ENCODE measurements at places on chromosomes 12 and 14.

GRCh38 chr12:93808169-93808899, 131.2 kb downstream of the CRADD start:
- DNase-seq, result no peak

- DNase-seq, result no peak
These were observed 46.3 kb upstream of the IGF1 start for GRCh38 chr12:102526656-102527055.

DNA sequence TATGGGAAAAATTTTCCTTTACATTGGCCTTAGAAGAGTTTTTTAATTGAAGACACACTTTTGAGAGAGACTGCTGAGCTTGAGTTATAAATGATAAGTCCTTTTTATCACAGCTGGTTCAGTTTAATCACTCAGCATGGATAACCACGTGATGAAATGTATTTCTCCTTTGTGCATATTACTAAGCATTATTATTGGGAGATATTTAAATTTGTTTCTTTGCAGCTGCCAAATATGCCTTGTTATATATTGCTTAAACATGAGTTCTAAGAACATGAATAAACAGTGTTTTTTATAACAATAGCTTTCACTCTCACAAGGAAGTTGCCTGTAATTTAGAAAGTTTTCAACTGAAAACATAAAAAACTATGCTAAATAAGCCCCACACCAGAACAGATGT, 293.5 kb upstream of the LRFN5 start:
- DNase-seq, result no peak

GRCh38 chr12:124938587-124938986, 24.1 kb upstream of the UBC start:
- no peak for DNase-seq

- DNase-seq, result no peak
These were observed 185.8 kb downstream of the DUSP6 start for GRCh38 chr12:89166525-89166934.

GRCh38 chr14:58243790-58244555, 670 bp upstream of the PSMA3 start:
- DNase-seq, result no peak

DNA sequence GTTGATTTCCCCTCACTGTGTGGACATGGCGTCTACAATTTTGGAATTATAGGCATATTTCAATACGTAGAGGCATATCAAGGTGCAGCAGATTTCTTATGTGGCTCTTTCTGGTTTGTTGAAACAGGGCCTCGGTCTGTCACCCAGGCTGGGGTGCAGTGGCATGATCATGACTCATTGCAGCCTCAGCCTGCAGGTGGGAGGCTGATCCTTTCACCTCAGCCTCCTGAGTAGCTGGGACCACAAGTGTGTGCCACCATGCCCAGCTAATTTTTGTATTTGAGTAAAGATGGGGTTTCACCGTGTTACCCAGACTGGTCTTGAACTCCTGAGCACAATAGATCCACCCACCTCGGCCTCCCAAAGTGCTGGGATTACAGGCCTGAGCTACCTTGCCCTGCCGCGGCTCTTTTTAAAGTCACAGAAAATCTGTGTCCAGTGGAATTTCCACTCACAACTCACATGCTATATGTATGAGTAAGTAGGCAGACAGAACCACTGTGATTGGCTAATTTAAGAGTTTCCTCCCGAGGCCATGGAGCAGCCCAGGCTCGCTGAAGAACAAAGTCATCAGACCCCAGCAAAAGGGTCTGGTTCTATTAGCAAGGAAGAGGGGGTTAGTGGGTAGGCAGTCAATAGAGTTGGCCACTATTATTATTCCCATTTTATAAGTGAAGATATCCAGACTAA, 9.1 kb downstream of the GNG2 start:
- no peak for DNase-seq

- no peak for DNase-seq
These were observed 86.9 kb upstream of the TTC7B start for GRCh38 chr14:90903101-90903500.

DNA sequence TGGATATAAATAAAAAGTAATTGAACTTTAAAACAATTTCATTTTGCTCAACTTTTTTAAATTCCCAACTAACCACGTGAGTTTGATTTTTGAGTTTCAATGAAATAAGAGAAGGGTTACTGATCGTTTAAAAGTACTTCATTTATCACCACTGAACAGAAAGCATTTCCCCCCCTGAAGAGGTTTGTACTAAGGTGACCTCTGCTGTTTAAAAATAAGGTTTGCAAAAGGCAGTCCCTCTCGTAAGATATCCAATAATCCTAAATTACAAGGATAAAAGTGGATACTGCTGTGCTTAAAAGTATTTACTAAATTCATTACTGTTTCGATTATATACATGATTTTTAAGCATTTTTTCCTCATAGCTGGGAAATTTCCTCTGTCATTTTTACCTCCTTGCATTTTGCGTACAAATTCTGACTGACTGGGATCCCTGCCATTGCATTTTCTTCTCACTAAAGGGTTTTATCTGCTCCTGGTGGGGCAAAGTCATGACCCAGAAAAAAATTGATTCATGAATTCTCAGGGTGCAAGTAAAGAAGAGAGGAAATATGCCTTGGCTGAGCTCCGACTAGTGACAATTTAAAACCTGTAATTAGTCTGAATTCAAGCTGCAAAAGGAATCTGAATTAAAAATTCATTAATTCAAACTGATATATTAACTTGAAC, 463.8 kb downstream of the PRKD1 start:
- no peak for DNase-seq

GRCh38 chr12:46887870-46888269, 62.1 kb upstream of the SLC38A4 start:
- no peak for DNase-seq

GRCh38 chr14:105080161-105080560, 14.9 kb upstream of the GPR132 start:
- no peak for DNase-seq

- DNase-seq, result no peak
These were observed 42.0 kb downstream of the GPHB5 start for GRCh38 chr14:63276492-63277342.

DNA sequence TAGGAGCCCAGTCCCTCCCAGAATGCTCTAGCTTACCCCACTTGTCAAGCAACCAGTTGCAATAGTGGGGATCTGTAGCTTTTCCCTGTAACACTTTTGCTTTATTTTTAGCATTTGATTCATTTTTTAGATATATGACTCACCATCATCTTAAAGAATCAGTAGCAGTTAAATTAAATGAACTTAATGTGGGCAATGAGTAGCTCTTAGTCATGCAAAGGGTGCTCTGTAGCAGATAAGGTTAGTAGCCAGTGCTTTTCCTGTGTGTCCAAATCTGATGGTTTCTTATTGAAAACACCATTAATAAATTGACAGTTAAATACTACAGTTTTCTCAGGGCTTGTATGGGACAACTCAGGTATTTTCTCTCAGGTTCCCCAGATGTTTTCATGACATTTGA, 311.8 kb downstream of the RERGL start:
- no peak for DNase-seq

DNA sequence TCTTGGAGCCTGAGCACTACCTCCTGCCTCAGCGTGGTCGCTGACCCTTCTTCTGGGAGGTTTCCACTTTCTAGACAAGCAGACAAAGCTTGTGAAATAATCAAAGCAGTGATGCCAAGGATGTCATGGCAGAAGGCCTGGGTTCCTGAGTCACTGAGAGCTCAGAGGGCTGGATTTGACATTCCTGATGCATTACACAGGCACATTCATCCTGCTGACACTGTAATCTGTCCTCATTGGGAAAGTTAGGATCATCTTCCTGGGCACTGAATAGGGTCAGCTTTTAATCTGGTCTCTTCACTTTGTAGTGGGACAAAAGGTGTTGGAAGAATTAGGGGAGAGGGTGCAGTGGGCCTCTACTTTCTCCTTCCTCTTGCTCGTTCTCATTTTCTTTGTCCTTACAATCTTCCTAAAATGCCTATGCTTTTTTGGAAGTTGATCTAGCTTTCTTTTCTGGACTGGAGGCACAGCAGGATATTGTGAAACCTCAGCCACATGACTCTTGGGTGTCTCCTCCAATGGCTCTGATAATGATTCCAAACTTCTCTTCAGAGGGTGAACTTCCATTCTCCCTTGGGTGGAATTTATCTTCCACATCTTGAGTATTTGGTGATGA, 29.6 kb downstream of the EEA1 start:
- peak; percentile 11 for DNase-seq

DNA sequence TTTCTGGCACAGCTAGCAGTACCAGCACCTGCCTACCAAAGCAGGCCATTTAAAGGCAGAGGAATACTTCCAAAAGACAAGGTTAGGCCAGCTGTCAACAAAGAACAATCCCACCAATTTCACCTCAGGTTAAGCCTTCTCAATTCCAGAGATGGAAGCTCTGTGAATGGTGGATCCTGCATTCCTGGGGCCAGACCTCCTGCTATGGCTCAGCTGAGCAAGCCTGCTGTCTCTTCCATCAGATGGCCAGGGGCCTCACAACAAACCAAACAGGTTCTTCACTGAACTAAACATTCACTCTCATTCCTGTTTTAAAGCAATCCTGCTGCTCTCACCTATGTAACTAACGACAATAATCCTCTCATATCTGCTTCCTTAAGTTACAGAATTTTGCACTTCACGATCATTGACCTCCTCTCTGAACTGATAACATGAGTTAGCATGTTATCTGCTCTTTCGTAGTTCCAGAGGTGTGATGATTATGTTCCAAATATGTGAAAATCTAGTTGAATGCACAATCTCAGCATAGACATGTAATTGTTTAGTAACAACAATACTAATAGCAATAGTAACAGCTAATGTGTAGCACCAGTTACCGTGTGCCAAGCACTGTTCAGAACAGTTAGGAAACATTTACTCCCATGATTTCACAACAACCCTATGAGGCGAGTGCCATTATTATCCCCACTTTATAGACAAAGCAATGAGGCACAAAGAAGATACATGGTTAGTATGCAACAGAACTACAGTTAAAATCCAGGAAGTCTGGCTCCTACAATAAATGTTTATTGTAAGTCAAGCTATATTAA, 73.2 kb downstream of the SLC2A13 start:
- no peak for DNase-seq

Data from iPS DF 6.9 (cell line).